NCI-H2171 (cell line): ENCODE measurements at places on chromosomes 3 and 15.
A peak's percentile ranks its signal among the peaks of the same experiment; 100 is the strongest.

DNA sequence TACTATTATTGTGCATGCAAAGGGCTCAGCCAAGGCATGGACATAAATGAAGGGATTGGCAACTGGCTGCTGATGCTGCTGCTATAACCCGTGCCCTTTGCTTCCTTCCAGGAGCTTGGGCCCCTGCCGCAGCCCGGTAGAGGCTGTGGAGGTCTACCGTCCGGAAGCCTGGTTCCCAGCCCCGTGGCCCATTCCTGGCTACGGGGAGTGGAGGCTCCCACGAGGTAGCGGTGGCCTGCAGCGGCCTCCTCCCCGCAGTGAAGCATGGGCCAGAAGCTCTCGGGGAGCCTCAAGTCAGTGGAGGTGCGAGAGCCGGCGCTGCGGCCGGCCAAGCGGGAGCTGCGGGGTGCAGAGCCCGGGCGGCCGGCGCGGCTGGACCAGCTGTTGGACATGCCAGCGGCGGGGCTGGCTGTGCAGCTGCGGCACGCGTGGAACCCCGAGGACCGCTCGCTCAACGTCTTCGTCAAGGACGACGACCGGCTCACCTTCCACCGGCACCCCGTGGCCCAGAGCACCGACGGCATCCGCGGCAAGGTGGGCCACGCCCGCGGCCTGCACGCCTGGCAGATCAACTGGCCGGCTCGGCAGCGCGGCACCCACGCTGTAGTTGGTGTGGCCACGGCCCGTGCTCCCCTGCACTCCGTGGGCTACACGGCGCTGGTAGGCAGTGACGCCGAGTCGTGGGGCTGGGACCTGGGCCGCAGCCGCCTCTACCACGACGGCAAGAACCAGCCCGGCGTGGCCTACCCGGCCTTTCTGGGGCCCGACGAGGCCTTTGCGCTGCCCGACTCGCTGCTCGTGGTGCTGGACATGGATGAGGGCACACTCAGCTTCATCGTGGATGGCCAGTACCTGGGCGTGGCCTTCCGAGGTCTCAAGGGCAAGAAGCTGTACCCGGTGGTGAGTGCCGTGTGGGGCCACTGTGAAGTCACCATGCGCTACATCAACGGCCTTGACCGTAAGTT is 15.0 kb downstream of the SPSB4 start:
- DNase-seq: no peak

- DNase-seq: no peak
Observed at GRCh38 chr15:64282701-64283100, 73.3 kb downstream of the CSNK1G1 start.

- DNase-seq: no peak
Observed at GRCh38 chr3:194396859-194397756, 2.0 kb downstream of the GP5 start.

DNA sequence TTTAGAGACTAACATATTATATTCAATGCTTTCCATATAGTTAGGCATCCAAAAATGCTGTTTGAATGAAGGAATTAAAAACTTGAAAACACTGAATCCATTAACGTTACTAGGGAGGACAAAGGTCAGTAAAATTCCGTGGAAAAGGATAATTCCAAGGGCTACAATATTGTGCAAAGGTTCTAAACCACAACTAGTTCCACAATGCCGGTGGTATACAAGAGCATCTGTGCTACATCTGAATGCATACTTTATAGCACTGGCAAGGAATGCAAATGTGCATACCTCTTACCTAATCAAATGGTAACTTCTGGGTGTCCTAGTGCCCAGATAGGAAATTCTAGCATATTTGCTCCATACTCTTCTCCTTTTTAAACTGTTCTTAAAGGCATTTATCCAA is 2.2 kb downstream of the ICE2 start:
- DNase-seq: no peak

DNA sequence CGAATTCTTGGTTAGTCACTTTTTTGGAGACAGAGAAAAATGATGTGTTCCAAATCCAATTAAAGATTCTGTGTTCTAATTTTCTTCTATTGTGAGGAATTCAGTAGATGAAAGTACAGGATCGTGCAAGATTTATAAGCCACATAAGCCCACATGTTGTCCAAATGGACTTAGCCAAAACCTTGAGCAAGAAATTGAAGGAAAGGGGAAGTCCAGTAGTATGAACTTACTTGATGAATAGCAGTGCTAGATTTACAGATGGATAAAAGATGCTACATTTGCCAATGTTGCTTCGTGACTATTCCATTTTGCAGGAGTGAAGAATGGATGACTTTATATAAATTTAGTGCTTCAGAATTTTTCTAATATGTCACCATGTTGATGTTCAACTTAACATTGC is 120.0 kb upstream of the ATP11B start:
- DNase-seq: no peak

DNA sequence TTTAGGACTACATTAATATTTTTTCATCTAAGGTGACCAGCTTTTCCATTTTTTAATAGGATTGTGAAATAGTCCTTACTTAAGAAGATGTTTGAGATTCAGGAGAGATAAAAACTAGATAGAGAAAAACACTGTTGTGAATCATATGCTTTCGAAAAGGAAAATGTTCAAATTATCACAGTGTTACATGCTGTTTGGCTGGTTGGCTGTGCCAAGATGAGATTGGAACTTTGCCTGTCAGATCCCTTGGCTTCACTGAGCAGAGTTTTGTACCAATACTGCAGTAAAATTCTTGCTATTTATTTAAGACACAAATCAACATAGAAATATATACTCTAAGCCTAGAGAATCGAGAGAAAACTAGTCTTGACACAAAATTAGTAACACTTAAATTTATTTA is 117.2 kb downstream of the OXSM start:
- DNase-seq: no peak

DNA sequence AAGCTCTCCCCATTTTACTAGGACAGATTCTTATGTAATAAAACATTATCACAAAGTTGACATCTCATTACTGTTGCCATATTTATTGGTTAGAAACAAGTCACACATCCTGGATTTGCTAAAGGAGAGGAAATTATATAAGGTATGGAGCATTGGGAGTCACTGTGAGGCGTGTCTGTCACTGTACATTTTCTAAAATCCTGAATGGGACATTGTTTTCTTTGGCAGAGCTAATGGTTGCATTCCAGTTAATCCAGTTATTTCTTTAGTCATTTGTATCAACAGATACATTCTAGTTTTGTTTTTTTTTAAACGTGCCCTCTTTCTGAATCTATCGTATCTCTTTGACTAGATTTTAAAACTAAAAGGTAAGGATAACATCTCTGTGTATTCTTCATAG is 70.2 kb upstream of the MITF start:
- no peak for DNase-seq

- DNase-seq: no peak
Observed at GRCh38 chr3:5305684-5305989, 118.1 kb downstream of the EDEM1 start.

DNA sequence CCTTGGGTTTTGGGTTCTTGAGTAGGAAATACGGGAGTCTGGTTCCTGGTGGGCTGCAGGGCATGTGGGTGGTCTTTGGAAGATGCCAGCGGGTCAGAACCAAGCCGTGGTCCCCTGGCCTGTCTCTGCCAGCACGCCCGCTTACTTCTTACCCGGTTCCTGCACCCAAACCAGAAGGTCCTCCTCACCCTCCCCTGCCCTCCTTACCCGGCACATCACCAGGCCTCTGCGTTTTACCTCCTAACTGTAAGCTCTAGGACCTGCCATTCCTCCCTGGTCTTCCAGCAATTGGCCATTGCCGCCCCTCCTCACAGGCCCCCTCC is 184.0 kb downstream of the FEZF2 start:
- no peak for DNase-seq

DNA sequence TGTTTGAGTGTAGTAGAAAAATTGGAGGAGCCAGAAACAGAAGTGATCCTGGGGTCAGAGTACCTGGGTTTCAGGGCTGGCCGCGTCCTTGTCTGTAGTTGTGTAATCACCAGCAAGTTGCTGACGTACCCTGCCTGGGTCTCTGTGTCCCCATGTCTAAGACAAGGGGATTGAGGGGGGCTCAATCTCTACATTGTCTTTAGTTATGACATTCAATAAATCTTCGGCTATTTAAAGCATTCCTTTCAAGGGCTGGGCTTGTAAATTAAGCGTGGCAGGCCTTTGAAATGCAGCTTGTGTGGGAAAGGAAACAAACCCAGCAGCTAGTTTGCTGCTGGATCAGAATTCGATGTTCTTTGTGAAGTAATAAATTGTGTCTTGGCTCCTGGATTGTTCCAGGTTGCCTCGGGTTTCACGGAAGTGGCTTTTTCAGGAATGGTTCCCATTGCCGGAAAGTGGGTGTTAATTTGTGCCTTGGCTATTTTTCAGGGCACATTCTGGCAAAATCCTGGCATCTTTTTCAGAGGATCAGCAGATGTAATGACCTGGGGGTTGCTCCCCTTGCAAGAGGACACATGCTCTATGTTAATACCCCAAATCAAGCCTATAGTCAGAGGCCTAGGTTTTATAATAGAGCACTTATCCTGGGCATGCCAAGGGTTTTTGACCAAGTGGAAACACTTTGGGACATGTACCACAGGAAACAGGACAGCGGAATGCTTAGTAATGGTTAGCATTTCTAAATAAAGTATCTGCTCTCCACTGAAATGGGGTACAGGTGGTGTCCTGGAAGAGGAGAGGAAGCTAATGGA is 294.8 kb upstream of the NR2E3 start:
- DNase-seq: no peak

DNA sequence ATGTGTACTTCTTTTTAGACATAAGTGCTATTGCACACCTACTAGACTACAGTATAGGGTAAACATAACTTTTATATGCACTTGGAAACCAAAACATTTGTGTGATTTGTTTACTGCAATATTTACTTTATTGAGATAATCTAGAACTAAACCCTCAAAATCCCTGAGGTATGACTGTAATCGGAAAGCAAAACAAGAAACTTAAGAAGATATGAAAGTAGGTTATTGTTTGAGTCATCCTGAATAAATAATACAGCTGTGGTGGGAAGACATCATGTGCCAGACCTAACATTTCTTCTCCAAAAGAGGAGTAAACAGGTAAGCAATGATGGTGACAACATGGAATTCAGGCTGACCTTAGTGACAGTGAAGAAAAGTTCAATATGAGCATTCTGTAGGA is 765.5 kb downstream of the OTOL1 start:
- no peak for DNase-seq

- peak; percentile 58 for DNase-seq
Observed at GRCh38 chr15:47987908-47988532, 132.8 kb upstream of the SLC24A5 start.

GRCh38 chr3:119297169-119297568 is 3.0 kb downstream of the ARHGAP31 start:
- no peak for DNase-seq

- no peak for DNase-seq
Observed at GRCh38 chr3:124504332-124505059, 225.8 kb upstream of the UMPS start.

GRCh38 chr3:188272481-188273372 is 118.8 kb downstream of the LPP start:
- DNase-seq: no peak

- no peak for DNase-seq
Observed at GRCh38 chr3:195559723-195560409, 16.7 kb upstream of the PPP1R2 start.

DNA sequence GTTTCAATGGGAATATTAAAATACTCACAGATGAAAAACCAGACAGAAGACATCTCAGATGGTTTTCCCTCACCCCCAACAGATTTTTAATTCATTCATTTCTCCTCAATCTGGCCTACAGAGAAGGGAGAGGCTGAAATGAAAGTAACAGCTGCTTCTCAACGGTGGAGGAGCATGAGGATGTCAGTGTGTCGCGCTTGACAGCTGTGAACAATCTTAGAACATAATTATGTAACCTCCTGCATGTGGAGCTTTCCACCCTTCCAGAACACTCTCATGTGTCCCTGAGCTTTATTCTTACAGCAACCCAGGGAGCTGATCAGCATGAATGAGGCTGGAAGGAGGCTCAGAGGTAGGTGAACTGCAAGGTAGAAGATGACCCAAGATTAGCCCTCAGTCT is 52.7 kb downstream of the MB21D2 start:
- DNase-seq: peak; percentile 31

- DNase-seq: no peak
Observed at GRCh38 chr3:143170074-143170473, 50.5 kb downstream of the CHST2 start.

- no peak for DNase-seq
Observed at GRCh38 chr15:22988811-22989210, 8.6 kb upstream of the CYFIP1 start.

DNA sequence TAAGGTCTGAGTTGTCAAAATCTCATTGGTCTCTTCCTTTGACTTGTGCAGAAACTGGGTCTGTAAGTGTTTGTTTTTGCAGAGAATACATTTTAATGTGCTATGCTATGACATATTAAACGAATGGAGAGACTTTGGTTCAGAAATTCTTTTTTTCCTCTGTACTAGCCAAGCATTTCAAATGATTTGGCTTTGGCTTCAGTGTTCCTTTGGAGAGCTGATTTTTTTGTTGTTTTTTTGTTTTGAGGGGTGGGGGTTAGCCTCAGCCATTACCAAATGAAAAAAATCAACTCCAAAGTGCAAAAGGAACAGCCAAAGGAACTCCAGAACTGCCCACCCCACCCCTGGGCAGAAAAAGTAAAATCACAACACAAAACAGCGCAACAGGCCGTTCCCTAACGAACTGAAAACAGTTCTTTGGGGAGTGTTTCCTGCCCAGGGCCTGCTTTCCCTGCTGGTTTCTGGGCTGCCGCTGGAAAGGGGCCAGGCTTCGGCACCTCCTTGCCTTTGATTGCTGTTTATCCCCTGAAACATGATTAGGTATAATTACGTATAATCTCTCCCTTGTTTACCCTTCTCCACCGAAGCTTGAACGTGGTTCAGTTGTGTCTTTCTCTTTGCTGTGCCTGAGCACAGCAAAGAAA is 57.6 kb upstream of the NEO1 start:
- DNase-seq: peak; percentile 56

GRCh38 chr3:20064796-20065564 is 24.7 kb downstream of the KAT2B start:
- peak; percentile 52 for DNase-seq

GRCh38 chr15:25176991-25177954 is 222.5 kb downstream of the SNRPN start:
- DNase-seq: no peak

- no peak for DNase-seq
Observed at GRCh38 chr15:57941816-57942215, 123.7 kb downstream of the ALDH1A2 start.

GRCh38 chr15:32861761-32862160 is 144.0 kb downstream of the GREM1 start:
- no peak for DNase-seq

- DNase-seq: no peak
Observed at GRCh38 chr3:185397676-185398075, 34.7 kb downstream of the MAP3K13 start.
